Frontal cortex (tissue), 4 donors: ENCODE measurements at places on chromosomes 6 and 20.

DNA sequence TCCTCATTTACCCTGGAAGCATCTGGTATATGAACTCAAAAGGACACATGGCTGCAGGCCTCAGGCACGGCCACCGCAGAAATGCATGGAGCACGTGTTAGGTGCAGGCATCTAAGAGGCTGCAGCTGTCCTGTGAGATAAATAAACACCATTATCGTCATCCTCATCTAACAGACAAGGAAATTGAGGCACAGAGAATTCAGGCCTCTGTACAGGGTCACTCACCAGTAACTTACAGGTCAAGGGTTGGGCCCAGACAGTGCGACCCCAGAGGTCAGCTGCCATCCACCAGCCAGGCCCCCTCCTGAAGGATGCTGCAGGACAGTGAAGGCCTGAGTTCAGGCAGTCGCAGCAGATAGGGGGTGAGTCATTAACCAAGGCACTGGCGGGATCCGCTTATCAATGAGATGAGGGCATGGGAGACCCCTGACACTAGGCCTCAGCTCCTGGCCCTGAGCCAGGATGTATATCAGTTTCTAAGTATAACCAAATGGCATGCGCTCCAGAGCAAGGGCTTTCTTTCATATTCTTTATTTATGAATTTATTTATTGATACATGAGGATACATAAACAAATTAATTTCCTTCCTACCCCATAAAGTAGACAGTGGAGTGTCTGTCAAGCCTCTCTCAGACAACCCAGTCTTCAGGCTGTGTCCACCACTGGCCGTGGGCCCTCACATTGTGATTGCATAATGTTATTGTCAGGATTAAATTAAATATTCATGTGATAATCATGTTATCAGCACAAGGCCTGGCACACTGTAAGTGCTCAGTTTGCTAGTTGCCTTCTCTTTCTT lies 316.9 kb downstream of the QKI start:
- DNase-seq, result no peak

DNA sequence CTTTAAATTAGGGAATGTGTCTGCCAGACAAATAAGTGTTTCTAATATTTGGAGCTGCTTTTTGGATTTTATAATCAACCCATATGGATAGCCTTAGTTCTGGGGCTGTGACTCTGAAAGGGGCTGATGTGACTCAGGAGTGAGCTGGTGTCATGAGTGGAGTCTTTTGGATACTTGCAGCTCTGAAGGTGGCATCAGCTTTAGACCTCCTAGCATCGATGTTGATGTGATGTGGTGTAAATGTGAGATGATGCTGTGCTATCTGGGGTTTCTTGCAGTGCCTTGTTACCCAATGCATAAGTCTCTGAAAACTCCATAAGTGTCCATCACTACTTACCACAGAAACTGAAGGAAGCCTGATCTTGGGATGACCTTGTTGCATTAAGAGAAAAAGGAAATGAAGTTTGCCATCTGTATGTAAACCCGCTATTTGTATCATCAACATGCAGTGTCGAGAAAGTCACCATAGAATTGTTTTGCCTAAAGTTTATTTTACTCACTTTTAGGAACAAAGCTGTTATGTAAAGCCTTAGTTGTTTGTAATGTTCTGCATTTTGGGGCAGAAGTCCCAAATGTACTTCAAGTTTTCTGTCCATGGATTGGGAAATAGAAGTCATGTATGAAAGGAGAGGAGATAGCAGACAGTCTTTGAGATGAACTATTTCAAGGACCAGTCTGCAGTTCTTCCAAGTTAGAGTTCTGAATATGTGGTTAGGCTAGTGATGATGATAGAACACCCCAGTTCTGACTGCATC lies 8.0 kb downstream of the FOXO3 start:
- DNase-seq, result no peak

GRCh38 chr20:62493253-62493885 lies 17.6 kb upstream of the GATA5 start:
- DNase-seq, result no peak

- no peak for DNase-seq
These were observed 191.9 kb upstream of the PREP start for GRCh38 chr6:105594821-105595220.

DNA sequence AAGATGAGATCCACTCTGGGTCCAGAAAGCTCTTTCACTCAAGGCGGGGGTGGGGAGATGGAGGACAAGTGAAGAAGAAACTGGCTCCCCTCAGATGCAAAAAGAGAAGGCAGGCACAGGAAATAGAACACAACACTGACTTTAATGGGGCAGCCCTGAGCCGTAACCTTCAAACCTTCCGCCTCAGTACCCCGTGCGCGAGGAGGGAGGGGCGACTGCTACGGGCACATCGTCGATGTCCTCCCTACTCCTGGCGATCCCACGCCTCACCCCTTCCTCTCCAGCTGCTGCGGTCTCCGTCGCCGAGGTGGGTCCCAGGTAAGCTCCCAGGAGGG lies 3.9 kb downstream of the SPEF1 start:
- DNase-seq, result no peak

- DNase-seq, result no peak
These were observed 10.1 kb downstream of the IL17F start for GRCh38 chr6:52233975-52234823.

GRCh38 chr6:142902636-142903053 lies 42.3 kb downstream of the HIVEP2 start:
- DNase-seq, result no peak

- no peak for DNase-seq
These were observed 124.1 kb downstream of the SULF2 start for GRCh38 chr20:47660983-47661700.

GRCh38 chr6:3516092-3516491 lies 59.2 kb upstream of the SLC22A23 start:
- no peak for DNase-seq

DNA sequence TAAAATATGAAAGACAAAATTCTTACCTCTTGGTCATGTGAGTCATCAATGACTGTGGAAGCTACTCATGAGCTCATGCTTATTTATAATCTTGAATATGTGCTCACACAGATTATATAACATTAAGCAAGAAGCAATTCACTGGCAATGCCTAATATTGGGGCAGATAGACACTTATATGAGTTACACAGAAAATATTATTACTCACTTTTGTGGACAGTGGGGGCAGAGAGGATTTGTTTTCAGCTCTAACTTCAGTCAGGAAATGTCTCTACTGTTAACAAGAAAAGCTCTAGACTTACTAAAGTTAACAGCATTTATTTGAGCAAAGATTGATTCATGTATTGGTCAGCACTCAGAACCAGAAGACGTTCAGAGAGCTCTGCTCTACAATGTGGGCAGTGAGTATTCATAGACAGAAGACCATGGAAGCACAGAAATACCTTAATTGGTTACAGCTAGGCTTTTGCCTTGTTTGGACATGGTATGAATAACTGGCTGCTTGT lies 85.8 kb upstream of the AHI1 start:
- DNase-seq, result no peak

- DNase-seq, result no peak
These were observed 151.8 kb upstream of the MYLIP start for GRCh38 chr6:15977050-15977449.

DNA sequence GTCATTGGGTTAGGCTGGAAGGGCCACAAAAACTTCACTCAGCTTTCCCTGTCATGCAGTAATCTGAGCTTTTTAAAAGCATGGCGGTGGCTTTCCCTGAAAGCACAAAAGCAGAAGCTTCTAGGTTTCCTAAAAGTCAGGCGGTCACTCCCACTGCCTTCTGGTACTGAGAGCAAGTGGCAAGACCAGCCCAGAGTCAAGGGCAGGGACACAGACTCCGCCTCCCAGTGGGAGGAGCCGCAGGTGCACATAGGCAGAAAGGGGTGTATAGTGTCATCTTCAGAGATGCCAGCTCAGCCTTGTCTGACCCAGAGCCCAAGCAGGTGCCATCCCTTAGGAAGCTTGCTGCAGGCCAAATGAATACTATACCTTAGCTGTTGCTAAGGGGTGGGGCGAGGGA lies 18.0 kb upstream of the PACSIN1 start:
- DNase-seq, result no peak

DNA sequence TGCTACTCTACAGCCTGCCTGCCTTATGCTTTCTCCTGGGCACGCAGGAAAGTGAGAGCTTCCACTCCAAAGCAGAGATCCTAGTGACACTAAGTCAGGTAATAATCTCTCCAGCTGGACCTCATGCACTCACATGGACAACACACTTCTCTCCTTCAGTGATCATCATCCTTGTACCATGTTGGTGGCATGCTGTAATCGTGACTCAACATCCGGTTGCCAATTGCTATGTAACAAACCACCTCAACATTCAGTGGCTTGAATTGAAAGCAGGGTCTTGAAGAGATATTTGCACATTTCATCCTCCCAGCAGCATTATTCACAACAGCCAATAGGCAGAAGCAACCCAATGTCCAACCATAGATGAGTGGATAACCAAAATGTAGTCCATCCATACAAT lies 40.3 kb upstream of the PPP1R3G start:
- DNase-seq, result no peak

GRCh38 chr20:47406849-47407682 lies 50.6 kb upstream of the ZMYND8 start:
- no peak for DNase-seq

- DNase-seq, result no peak
These were observed 367 bp downstream of the NRSN2 start for GRCh38 chr20:347317-347639.

DNA sequence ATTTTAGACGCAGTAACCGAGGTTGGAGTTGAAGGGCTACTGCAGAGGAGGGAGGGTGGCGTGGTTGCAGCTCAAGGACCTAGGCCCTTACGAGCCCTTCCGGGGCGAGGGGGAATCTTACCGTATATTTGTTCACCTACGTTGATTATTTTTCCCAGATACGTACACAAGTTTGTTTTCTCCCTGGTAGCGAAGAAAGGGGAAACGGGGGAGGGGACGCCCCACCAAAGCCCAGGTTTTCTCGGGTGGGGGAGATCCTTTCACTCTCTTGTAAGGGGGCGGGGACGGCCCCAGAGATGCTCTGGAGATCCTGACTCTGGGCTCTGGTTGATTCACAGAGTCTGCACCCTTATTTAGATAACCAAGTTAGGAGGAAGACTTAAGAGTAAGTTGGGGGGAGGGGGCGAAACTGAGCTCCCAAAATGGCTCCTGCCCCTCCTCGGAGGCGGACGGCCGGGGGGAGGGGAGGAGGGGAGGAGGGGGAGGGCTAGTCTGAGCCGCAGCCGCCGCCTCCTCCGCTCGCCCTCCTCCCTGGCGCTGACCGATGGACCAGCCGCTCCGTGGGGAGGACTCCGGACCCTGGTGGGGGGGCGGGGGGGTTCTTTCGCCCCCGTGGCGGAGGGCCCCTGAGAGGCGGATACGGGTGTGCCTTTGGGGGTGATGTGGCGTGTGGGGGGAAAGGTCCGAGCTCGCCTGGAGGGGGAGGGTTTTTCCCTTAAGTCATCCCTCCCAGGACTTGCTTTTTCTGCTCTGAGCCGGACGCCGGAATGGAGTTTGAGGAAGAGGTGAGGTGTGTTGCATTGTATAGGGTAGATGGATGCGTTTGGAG lies 2.2 kb downstream of the BRD2 start:
- DNase-seq, result peak; percentile 48

- DNase-seq, result no peak
These were observed 247.2 kb downstream of the TBC1D7 start for GRCh38 chr6:13081189-13081563.

GRCh38 chr6:65448866-65449265 lies 258.2 kb downstream of the EYS start:
- no peak for DNase-seq

DNA sequence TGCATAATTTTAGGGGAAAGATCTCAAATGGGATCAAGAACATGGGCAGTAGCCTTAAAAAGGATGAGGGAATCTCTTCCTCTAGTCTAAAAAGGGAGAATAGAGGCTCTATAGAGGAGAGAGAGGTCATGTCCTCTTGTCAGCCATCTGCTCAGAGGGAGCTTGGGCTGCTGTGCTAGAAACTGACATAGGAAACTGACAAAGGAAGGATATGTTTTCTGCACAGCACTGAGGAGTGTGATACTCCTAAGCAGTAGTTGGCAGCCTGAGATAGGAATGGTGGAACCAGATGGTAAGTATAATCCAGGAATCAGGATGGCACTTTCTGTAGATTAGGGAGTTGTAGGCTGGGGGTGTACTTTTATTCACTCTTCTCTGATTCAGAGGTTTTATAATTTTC lies 59.2 kb downstream of the PTPRA start:
- DNase-seq, result no peak

GRCh38 chr6:131909408-131910218 lies 41.6 kb downstream of the CCN2 start:
- peak; percentile 18 for DNase-seq

DNA sequence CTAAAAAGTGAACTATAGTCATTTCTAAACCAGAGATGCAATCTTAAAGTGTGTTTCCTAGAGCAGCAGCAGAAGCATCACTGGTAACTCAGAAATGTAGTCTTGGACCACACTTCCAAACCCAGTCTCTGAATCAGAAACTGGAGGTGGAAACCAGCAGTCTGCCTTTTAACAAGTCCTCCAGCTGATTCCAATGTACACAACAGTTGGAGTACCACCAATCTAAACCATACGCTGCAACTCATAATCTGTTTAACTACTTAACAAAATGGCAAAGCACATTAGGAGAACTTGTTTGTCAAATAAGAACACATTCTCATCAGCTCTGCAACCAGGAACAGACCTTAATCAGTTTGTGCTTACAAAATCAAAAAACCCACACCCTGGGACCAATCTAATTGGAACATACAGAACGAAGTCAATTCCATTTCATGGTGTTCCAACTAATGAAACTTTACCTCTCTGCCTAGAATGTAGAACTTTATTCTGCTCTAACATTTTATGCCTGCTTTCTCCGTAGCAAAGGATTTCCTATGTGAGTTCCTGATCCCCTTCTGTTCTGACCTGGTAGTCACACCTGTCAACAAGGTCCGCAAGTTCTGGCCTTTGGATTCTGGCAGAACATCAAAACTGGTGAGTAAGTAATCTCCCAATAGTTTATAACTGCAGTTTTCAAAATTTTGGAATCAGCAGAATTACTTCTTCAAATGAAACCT lies 390.4 kb downstream of the HTR1B start:
- no peak for DNase-seq

DNA sequence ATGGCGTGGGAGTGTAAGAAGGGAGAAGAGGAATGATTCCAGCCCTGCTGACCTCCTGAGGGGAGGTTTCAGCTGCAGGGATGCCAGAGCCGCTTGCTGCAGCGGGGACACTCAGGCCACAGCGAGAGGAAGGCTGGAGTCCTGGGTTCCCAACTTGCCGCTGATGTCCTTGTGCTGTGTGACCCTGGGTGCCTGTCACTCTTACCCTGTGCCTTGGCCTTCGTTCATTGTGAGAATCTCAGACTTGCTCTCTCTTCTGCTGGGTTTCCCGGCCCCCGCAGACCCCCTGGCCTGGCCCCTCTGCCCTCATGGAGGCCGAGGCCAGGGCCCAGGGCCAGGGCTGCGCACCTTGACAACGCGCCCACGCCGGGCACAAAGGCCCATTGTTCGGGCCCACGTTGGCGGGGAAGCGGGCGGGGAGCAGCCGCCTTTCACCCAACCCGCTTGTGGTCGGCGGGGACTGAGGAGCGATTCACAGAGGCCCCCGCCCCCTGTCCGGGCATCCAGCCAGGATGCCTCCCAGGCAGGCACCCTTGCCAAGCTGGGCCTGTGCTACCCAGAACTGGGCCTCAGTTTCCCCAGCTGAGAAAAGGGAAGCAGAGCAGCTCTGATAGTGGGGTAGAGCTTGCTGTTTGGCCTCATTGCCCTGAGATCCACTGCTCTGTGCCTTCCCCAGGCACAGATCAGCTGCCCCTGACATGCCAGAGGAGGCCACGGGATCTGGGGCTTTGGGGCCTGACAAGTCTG lies 52.4 kb downstream of the CEBPB start:
- DNase-seq, result peak; percentile 73

- no peak for DNase-seq
These were observed 104.9 kb downstream of the FOXO3 start for GRCh38 chr6:108665495-108666196.
